ENCODE measurements at places on chromosomes 4 and X.

- DNase-seq = no peak
Observed at GRCh38 chr4:6676722-6677558, 16.7 kb upstream of the S100P start.

- DNase-seq = no peak
Observed at GRCh38 chr4:57023104-57023503, 44.4 kb downstream of the POLR2B start.

DNA sequence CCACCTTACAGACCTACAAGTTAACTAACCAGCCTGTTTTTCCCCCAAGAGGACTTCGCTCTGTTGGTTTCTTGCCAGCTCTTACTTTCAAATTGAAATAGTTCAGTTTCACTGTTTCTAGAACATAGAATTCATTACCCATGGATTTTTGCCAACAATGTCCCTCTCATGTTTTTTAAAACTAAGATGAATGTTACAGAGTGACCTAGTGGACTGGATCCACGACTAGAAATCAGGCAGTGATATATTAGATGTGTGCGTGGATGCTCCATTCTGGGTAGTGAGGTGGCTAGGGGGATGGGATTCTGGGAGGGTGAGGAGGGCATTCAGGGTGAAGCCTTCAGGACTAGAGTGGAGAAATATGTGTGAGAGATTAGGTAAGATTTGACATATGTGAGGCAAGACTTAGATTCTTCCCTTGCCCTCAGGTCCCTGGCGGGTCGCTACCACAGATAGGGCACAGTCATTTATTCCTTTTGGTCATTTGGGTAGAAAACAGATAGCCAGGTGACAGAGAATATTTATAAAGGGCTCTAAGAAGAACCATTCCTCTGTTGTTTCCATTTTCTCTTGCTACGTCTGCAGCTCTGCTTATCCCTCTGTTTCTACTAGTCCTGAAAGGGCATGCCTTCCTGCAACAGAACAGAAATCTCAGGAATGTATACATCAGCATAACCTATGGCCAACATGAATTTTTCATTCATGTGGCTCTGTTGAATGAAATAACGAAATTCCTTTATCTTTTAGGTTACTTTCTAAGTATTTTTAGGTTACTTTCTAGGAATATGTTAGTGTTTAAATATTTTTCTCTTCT, 15.4 kb upstream of the JADE1 start:
- DNase-seq = no peak

DNA sequence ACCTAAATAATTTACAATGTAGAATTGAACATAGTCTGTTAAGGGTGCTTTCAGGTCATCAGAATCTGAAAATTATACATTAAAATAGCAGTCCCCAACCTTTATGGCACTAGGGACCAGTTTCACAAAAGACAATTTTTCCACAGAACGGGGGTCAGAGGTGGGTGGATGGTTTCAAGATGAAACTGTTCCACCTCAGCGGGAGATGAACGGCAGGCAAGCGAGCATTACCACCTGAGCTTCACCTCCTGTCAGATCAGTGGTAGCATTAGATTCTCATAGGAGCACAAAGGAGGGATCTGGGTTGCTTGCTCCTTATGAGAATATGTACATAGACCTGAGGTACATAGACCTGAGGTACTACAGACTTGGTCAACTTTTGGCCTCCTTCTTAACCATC, 29.0 kb downstream of the LRBA start:
- DNase-seq = peak; percentile 25

- DNase-seq = no peak
Observed at GRCh38 chr4:83606898-83607297, 71.0 kb downstream of the GPAT3 start.

- no peak for DNase-seq
Observed at GRCh38 chr4:71607780-71608677, 175.8 kb downstream of the GC start.

GRCh38 chrX:48626401-48627298, 29.4 kb downstream of the WDR13 start:
- DNase-seq = no peak

DNA sequence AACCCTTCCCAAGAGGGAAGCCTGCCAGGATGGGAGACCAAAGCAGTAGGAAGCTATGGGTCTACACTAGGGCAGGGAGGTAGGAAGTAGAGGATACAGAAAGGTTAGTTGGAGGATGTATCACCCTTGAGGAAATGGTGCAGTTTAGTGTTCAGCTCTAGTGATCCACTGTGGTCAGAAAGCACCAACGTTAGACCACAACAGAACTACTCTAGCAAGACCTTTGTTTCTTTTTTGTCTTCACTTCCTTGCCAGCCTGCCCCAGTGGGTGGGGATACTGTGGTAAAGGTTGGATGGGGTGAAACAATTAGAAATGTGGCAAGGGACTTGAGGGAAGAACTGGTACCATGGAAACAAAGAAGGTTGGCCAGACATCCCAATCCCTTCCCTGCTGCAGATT, 83.3 kb downstream of the DDIT4L start:
- no peak for DNase-seq

GRCh38 chrX:21469071-21469470, 94.9 kb downstream of the CNKSR2 start:
- no peak for DNase-seq

DNA sequence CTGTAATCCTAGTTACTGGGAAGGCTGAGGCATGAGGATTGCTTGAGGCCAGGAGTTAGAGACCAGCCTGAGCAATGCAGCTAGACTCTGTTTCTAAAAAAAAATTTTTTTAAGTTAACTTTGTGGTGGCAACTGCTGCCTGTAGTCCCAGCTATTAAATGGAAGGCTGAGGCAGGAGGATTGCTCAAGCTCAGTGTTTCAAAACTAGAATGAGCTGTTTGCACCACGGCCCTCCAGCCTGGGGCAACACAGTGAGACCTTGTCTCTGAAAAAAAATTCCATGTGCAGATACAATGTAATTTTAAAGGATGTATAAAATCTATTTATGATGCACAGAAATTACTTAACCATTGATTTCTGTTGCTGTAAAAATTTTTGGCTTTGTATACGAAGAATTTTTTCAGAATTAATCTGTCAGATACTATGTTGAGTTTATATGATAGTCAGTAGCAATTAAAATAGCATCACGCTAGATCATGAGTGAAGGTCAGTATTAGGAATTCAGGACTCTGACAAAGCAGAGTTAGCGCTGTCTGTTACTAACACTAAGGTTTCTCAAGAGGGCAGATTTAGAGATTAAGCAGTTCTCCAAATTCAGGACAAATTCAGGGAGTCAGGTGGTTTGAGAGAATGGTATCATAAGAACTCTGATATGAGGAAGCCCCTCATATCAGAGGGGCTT, 8.3 kb upstream of the AGA start:
- no peak for DNase-seq

GRCh38 chr4:189874591-189874990, 66.1 kb upstream of the FRG1 start:
- DNase-seq = no peak

DNA sequence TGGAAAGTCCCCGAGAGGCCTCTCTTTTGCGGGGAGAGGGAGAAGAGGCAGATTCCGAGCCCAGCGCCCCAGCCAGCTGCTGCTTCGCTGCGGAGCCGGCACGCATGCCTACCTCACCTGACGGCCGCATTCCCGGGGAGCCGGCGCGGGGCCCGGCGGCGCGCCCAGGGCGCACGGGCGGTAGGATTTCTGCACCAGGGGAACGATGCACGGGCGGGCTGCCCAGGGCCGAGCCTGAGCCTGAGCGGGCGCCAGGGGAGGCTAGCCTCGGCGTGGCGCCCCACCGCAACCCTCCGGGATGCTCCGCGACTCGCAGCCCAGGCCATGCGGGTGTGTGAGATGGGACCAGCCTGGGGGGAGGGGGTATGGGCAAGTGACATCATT, 81.3 kb upstream of the SCML1 start:
- no peak for DNase-seq

DNA sequence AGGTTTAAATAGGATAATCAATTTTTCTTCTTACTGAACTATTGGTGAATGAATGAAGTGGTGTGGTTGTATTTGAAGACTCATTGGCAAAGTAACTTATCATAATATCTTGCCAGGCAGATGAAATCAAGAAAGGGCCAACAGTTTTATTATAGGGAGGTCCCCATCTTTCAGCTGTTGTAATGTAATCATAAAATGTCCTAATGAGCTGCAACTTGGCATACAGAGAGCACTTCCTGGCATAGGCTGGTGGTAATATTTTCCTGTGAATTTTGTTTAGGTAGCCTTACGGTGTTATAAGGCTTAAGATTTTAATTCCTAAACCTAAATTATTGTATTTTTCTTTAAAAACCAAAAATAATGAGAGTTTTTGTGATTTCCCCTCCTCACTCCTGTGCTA, 17.5 kb downstream of the FHIP1A start:
- DNase-seq = no peak

- peak; percentile 3 for DNase-seq
Observed at GRCh38 chrX:7170898-7171297, 22.9 kb upstream of the PUDP start.

DNA sequence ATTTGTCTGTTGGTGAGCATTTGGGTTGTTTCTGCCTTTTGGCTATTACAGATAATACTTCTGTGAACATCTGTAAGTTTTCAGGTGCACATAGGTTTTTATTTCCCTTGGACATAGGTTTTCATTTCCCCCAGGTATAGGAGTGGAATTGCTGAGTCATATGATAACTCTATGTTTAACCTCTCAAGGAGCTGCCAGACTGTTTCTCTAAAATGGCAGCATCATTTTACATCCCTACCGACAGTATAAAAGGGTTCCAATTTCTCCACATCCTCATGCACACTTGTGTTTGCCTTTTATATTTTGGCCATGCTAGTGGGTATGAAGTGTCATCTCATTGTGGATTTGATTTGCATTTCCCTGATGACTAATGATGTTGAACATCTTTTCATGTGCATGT, 53.5 kb downstream of the TMEM164 start:
- no peak for DNase-seq

DNA sequence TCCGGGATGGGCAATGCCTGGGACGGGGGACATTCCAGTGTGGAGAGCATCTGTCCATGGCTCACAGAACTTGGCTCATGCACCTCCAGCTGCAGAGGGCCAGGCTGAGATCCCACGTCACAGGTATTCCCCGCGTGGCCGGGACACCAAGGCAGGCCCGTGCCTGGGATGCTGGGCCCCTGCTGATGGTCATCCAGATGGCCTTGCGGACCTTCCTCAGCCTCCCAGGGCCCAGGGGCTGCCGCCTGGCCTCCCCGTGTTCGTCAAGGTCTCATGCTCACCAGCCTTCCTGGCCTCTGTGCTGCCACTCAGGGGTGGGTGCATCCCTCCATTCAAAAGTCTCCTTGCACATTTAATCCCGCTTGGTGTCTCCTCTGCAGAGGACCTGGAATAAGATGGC, 40.9 kb upstream of the LRPAP1 start:
- DNase-seq = no peak

GRCh38 chr4:176883681-176884418, 91.1 kb upstream of the VEGFC start:
- DNase-seq = no peak

GRCh38 chr4:124105212-124105611, 607.3 kb downstream of the ANKRD50 start:
- no peak for DNase-seq

DNA sequence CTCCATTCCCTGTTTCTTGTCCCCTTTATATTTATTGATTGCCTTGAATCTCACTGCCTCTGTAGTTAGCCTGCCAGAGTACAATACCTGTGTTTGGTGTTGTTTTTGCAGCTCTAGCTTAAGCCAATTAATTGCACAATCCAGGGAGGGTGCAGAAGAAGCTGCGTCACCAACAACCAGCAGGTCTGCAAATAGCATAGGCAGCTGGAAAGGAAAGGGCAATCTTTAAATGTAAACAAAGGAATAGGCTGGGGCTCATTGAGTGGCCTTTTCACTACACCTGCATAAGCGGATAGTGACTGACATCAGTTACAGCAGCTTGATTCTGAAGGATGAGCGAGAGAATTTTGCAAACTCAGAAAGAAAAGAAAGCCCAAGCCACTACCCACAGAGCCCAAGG, 106.8 kb upstream of the RAI2 start:
- no peak for DNase-seq

- DNase-seq = no peak
Observed at GRCh38 chr4:36333303-36333877, 52.0 kb downstream of the DTHD1 start.

- no peak for DNase-seq
Observed at GRCh38 chr4:147582386-147583060, 34.7 kb upstream of the TMEM184C start.

GRCh38 chrX:145881175-145881995, 63.8 kb downstream of the SLITRK2 start:
- DNase-seq = no peak

DNA sequence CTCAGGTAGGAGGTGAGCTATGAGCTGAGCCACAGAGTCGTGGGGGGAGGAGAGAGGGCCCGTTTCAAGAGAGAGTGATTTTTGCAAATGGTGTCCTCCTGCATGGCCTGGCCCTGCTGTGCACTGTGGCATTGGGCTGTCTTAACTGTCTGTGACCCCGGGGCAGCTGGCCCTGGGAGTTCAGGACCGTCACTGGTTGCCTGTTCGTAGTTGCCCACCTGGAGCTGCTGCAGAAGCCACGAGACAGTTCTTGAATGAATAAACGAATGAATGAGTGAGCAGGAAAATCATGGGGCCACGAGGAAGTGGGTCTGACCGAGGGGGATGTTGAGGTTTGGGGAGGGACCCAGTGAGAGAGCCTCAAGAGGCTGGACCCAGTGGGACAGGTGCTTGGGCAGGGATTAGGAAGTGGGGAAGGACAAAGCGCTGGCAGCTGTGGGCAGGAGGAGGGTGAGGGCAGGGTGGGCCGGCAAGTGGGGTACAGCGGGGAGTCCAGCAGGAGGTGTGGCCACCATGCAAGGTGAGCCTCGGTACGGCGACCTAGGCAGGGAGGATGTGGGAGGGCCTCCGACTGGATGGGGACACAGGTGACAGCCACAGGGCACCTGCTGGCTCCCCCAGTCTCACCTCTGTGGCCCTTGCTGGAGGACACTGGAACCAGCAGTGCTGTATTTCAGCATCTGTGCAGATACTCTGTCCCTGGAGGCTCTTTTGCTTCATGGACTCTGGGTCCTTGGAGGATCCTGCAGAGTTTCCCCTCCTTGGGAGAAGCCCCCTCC, 10.2 kb downstream of the RGS12 start:
- DNase-seq = no peak

- peak; percentile 16 for DNase-seq
Observed at GRCh38 chr4:141636771-141637460, 533 bp downstream of the IL15 start.

GRCh38 chr4:78720994-78721677, 55.0 kb upstream of the BMP2K start:
- DNase-seq = peak; percentile 10

DNA sequence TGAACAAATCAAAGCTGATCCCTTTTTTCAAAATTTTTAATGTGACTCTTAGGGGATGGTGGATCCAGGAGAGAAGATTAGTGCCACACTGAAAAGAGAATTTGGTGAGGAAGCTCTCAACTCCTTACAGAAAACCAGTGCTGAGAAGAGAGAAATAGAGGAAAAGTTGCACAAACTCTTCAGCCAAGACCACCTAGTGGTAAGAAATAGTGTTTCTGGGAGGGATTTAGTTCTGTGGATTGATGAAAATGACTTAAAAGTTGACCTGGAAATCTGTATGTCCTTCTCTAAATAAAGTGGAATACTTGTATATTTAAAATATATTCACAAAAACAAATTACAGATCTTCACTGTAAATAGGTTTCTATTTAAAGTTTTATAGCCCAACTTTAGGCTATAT, 29.2 kb downstream of the NUDT9 start:
- DNase-seq = no peak

- no peak for DNase-seq
Observed at GRCh38 chr4:54741202-54741601, 83.4 kb downstream of the KIT start.
